ENCODE measurements at places on chromosomes 2 and 18. TPM values are rescaled to one million over a fixed set of nuclear protein-coding genes. Genes with fewer than 3 reads are reported as not detected.

Gene EFR3B
- polyA plus RNA-seq, result 5.7 TPM

Gene SLC4A3
- 8.0 TPM for polyA plus RNA-seq

Gene DES
- 5.5 TPM for polyA plus RNA-seq

Gene CPO
- polyA plus RNA-seq, result 0.90 TPM

Gene SPHKAP
- 4.2 TPM for polyA plus RNA-seq

Gene GALR1
- 0.12 TPM for polyA plus RNA-seq

Gene C2orf72
- 3.7 TPM for polyA plus RNA-seq
